Occipital lobe (tissue), 3 donors: ENCODE measurements at places on chromosomes 2 and 18. TPM values are rescaled to one million over a fixed set of nuclear protein-coding genes. Genes with fewer than 3 reads are reported as not detected.

DNA sequence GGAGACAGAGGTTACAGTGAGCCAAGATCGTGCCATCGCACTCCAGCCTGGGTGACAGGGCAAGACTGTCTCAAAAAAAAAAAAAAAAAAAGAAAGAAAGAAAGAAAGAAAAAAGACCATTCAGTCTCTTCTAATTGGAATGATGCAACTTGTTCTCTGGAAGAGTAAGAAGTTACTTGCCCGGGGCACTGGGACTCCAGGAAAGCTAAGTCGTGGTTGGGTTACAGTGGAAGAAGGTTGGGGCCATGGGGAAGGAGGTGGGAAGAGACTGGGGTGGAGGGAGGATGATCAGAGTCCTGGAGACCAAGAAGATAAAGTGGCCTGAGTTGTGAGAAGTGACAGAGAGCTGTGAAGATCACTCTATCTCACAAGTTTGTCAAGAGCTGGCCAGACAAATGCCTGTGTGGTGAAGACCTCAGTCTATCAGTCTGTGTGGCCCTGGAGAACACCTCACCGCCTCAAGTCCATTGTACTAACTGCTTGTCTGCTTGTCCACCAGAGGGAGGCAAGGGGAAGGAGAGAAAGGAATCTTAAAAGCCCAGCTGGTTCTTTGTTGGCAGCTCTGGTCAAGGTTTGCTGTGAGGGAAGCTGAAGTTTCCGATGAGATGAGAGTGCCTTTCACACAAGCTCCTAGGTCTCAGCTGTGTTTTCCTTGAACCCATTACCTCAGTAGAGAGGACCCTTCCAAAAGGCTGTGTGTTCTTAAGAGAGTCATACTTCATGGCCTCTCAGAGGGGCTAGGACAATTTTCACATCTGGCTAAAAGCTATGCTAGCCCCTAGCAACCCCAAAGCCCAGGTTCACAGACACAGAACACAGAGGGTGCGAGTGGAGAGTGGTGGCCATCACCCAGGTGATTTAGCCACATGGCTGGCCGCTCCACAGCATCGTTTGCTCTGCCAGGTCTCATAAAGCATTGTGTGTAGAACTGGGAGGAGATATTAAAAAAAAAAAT, 72.0 kb upstream of the TMEM178A start:
- no peak for DNase-seq

Gene TDRD15
- total RNA-seq: 3.0 TPM

DNA sequence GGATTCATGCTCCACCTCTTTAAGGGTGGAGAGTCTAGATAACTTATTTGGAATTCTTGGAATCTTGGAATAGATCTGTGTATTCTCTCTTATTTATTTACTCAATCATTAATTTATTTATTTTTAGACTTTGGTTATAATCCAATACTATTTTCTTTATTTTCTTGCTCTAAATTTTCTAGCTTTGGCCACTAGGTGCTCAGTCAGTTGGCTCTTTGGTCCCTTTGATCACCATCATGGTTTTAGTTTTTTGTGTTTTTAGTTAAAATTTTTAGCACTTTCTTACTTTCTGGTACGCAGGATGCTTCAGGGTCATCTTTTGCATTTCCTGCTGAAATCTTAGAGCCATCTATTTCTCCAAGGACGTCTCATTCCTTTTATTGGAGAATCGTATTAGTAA, 5.2 kb upstream of the PLEK start:
- DNase-seq: no peak

Gene MYCN
- 75.5 TPM for total RNA-seq

DNA sequence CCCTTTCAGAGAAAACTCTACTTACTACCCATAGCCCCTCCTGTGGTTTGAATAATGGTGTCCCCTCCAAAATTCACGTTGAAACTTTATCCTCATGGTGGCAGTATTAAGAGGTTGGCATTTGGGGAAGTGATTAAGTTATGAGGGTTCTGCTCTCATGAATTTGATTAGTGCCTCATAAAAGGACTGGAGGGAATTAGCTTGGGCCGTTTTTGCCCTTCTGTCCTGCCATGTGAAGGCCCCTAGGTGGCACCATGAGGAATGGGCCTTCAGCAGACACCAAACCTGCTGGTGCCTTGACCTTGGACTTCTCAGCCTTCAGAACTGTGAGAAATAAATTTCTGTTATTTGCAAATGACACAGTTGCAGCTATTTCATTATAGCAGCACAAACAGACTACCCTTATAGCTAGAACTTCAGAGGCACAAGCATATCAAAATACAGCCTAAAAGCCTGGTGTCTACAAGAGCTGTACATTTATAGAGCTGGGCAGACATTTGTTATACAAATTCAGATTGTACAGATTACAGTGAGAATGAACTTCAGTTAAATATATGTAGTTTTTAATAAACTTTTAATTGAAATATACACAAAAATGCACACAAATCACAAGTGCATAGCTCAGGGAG, 2.6 kb upstream of the PTPN2 start:
- DNase-seq: no peak

- no peak for DNase-seq
Observed at GRCh38 chr2:160397530-160397865, 96.1 kb downstream of the RBMS1 start.

- no peak for DNase-seq
Observed at GRCh38 chr2:73981081-73982001, 3.4 kb upstream of the TET3 start.

DNA sequence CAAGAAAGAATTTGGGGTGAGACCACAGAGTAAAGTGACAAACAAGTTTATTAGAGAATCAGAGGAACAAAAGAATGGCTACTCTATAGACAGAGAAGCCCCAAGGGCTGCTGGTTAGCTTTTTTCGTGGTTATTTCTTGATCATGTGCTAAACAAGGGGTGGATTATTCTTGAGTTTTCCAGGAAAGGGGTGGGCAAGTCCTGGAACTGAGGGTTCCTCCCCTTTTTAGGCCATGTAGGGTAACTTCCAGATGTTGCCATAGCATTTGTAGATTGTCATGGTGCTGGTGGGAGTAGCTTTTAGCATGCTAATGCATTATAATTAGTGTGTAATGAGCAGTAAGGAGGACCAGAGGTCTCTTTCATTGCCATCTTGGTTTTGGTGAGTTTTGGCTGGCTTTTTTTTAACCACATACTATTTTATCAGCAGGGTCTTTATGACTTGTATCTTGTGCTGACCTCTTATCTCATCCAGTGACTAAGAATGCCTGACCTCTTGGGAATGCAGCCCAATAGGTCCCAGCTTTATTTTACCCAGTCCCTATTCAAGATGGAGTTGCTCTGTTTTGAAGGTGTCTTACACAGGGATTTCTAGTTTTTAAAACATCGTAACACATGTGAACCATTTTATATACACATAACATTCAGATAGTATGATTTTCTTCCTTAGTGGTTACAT, 77.8 kb downstream of the MYO1B start:
- DNase-seq: no peak

- DNase-seq: no peak
Observed at GRCh38 chr2:99928470-99929053, 213.8 kb downstream of the AFF3 start.

- no peak for DNase-seq
Observed at GRCh38 chr18:24819141-24819890, 358.9 kb downstream of the HRH4 start.

DNA sequence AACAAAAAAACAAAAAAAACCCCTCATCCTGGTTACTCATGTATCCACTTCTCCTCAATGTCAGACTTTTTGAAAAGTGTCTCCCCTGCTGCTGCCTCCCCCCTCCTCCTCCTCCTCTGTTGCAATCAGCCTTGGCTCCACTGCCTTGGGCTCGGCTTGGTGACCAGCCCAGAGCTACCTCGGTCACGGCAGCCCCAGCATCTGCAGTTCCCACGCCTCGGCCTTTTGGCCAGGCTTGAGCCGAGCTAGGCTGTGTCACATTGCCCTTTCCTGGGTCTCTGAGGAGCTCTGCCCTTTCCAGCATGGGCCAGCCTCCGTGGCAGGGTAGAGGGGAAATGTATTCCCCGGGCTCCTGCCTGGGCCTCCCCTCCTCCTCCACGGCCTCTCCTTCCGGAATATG, 22.7 kb upstream of the INHBB start:
- no peak for DNase-seq

DNA sequence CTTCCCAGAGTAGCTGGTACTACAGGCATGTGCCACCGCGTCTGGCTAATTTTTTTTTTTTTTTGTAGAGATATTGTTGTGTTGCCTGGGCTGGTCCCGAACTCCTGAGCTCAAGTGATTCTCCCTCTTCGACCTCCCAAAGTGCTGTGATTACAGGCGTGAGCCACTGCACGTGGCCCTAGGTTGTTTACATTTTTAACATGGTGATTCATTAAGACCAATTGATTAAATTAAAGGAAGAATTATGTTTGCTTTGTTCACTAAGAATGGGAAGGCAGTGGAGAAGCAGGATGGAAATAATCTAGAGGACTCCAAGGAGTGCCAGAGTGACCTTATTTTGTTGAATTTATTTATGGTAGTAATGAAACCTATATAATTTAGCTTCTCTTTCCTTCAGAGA, 7.5 kb downstream of the LCLAT1 start:
- DNase-seq: no peak

GRCh38 chr18:53784253-53784652, 440.2 kb downstream of the MBD2 start:
- DNase-seq: no peak
